ENCODE measurements at places on chromosomes 2 and 18.
A peak's percentile ranks its signal among the peaks of the same experiment; 100 is the strongest.

DNA sequence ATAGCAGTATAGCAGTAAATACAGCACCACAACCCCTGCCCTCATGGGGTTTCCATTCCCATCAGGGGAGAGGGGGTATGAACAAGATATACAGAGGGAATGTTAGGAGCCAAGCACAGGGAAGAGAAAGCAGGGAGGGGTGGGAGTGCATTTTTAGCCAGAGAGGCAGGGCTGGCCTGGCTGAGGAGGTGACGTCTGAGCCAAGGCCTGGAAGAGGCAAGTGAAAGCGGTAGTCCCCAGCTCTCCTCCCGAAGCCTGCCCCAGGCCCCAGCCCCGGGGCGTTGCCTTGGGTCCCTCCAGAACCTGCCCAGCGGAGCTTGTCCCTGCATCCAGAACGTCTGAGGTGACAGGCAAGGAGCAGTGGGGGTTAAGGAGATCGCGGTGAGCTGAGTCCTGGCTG, 45.1 kb upstream of the FOSL2 start:
- no peak for DNase-seq

- peak; percentile 88 for DNase-seq
Observed at GRCh38 chr2:219218732-219219701, at the start of gene ABCB6. Gene ABCB6, minus strand, starts transcription at chr2:219218958. Its CDS starts 285 bp downstream, at chr2:219218673.

DNA sequence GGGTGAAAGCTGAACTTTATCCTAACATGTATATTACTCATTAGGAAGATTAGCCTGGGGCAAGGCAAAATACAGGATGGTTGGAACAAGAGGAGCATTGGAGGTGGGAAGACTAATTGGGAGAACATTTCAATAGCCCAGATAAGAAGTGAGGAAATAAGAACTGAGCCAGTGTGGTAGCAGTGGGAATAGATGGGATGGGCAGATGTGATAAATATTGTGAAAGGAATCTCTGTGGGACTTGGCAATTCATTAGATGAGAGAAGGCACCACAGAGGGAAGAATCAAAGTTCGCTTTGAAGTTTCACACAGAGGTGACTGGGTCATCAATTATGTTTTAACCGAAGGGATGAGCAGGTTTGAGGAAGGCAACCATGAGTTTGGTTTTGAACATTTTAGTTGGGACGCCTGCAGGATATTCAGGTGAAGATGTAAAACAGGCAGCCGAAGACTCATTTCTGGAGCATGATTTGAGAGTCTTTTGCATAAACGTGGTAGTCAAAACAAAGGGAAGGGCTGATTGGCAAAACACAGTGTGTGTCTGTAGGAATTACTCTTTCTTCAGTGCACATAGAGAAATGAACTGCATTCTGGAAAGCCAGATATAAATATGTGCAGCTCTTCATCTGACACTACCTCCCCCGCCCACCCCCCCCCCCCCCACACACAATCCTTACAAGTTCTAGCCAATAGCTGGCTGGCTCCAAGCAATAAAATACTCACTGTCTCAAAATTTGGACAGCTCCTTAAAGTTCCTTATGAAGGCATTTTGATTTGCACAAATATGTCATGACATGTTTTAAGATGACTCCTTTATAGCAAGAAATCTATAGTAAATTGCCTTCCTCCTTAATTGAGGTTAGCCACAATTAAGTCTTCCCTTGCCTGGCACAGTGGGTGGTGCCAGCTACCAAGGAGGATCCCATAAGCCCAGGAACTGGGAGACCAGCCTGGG, 1.9 kb upstream of the SLC1A4 start:
- no peak for DNase-seq

GRCh38 chr2:204110338-204110741, 173.8 kb downstream of the ICOS start:
- DNase-seq, result peak; percentile 89

- no peak for DNase-seq
Observed at GRCh38 chr2:196113061-196113974, 44.7 kb upstream of the DNAH7 start.

DNA sequence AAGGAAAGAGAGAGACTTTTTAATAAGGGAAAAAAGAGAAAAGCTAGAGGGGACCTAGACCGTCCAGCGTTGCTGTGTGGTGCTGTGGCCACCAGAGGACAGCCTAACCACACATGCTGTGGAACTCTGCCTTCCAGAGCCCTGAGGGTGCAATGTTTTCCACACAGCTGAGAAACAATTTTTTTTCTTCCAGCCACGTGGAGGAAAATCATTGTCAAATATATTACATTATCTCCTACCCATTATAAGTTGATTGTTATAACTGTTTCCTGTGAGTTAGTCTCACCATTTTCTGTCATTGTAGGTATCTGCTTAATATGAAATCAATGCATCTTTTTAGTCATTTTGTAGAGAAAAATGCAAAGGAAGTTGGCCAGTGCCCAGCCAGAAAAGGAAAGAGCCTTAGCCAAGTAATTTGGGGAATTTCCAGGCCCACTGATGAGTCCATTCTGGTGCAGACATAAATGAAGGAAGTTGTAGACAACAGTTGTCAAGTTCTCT, 5.9 kb upstream of the MRPL19 start:
- peak; percentile 51 for DNase-seq

DNA sequence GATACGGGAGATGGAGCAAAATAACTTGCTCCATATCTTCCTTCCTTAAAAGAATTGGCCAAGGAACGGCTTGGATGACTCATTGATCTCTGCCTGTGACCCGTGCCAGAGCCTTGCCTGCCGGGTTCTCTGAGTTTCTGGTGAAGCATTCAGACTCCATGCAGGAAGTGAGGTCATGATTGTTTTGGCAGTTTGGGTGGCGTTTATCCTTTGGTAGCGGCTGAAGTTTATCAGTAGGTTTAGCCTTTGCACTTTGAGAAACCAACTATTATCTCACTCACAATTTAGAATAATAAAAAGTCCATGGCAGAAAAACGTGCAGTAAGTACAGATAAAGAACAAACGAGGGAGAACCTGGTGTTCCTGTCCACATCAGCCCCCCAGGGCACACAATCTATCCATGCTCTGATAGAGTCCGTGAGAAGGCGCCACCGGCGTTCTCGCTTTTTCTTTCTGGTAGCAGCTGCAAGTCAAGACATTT, 15.0 kb upstream of the CTAGE1 start:
- DNase-seq, result no peak

GRCh38 chr18:24443870-24444269, 16.6 kb upstream of the HRH4 start:
- DNase-seq, result no peak

GRCh38 chr2:144648837-144649465, 129.0 kb upstream of the ZEB2 start:
- no peak for DNase-seq

DNA sequence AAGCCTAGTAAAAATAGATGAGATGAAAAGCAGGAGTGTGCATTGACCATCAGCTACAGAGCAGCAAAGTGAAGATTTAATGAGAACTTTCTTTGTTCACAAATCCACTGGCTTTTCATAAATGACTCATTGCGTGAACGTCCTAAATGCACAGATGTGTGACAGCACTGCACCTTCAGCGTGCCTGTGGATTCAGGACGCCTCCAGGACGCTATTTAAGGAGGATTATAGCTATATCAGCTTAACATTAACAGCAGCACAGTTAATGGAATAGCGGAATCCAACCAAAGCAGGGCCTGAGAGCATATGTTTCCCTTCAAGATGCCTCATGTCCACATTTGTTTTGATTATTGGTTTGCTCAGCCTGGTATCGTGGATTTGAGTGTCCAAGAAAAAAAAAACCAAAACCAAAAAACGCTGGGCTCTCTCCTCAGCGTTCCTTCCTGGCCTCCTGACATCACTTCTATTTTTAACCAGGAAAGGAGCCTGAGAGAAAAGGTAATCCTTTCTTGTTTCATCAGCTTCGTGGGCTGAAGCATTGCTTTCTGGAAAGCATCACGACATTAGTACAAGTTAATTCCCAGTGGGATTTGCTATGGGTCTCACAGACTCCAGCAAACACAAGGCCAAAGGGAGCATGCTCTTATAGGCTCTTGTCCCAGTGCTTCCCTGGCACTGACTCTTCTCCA, 447.0 kb upstream of the SMIM21 start:
- DNase-seq, result no peak

DNA sequence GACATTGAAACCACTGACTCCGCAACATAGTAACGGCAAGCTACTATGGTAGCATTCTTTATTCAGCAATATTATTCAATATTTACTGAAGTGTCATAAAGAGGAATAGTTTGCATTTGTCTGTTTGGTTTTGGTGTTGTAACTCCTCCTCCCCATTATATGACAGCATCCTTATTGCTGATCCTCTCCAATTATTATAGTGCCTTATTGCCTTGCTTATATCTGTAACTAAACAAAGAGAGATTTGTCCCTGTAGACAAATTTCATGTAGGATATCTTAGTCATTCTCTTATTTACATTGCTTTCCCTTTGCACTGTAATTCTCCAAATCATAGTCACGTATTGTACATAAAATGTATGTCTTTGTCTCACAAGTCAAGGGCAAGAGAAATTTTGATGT, 1041.2 kb upstream of the ZEB2 start:
- no peak for DNase-seq

- DNase-seq, result no peak
Observed at GRCh38 chr2:85385746-85386145, 24.4 kb downstream of the CAPG start.

DNA sequence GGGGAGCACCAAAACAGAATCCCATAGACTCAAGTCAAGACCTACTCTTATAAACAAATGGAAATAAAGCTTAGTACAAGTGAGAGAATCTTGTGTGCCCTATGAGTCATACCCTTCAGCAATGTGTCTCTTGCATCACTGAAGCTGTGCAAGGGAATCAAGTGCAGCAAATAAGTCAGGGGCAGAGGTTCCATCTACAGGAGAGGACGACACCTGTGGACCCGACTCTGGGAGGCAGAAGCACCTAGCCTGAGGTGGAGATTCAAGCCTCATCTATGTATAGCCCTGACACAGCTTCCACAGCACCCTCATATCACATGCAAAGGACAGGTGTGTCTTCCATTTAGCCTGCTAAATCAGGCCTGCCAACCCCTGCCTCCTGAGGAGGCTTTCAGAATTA, 298.2 kb downstream of the CNTNAP5 start:
- no peak for DNase-seq

DNA sequence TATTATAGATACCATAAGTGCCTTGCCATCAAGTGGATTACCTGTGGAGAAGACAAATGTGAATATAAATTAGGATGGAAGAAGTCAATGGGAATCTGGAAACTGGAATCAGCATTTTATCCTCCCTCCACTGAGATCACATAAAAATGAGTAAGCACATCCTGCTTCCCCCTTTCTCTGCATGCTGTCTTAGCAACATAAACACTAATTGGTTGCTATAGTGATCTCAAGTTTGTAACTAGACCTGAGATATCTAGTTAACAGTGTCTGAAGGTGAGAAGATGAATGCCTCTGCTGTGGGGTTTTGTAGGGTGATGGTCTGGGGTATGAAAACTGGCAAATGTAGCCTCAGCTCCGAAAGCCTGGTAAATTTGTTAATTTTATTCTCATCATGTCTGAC, 1357.5 kb upstream of the CELF4 start:
- no peak for DNase-seq

DNA sequence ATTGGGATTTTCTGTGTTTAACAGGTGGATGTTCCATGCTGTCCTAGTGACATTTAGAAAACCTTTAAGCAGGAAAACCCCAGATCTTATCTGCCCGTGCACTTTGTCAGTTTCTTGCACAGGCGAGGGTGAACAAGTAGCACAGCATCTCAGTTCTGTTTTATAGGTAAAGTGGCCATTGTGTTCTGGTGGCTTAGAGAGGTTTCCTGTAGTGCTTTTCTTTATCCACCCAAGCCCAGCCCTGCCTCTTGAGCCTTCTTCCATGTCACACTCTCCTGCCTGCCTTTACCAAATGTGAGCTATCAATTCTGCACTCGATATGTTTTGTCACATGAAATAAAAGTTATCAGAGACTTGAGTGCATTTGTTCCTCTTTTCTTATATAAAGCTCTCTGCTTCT, 135.3 kb upstream of the NOSTRIN start:
- DNase-seq, result no peak

GRCh38 chr2:165825041-165825440, 31.0 kb upstream of the GALNT3 start:
- no peak for DNase-seq

DNA sequence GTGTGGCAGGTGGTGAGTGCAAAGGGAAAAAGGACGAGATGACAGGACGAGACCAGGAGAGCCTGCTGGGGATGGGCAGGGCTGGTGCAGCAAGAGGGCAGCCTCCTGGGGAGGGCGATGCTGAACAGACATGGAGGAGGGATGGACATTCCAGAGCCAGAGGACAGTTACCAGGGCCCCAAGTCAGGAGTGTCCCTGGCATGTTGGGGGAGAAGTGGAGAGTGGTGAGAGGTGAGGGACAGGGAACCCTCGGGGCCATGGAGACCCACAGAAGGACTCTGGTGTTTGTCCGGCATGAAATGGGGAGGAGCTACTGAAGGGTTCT, 19.0 kb downstream of the MTERF4 start:
- DNase-seq, result no peak

DNA sequence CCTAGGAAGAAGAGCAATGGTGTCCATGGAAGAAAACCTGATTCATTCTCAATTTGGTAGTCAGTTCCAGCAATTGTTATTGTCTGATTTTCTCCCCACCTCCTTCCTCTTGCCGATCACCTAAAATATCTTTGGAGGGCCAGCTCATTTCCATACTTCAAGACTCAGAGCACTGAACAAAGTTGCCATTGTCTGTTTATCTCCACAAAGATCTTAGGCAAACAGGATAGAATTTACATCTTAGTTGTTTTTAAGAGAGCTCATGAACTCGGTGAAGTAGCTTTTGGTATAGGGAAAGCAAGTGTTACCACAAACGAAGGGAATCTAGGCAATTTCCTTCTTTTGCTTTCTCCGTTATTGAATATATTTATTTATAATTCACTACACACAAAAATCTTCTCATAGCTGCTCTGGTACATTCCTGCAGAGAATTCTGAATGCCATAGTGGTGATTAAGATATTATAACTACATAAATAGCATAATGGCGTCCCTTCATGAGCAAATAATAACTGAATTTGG, 41.5 kb upstream of the CHST9 start:
- DNase-seq, result no peak

DNA sequence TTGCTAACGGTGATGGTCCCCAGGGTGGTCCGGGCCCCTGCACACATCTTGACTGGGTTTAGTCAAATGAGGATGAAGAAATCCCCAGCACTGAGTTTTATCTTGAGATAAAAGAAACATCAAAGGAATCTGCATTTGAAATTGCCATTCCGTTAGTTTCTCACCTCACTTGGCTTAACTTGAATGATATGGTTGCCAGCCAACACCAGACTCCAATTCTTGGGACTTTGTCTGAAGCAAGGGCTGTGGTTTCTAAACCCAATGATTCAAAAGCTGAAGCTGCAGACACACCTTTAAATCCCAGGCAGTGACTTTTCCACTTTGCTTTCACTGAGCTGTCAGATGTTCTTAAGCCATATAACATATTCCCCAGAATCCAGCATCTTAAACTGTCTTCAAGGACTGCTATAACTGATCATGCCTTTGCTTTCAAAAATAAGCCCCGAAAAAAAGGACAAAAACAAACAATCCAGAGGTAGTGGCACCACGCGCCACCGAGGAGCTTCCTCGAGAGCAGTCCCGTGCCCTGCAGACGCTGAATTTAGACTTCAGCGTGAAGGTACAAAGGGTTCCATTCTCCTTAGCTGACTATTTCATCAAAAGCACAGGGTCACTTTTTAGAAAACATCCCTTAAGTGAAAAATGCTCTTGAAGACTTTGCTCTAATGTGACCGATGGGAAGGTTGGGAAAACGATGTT, 189.3 kb downstream of the HDAC4 start:
- DNase-seq, result no peak

GRCh38 chr2:236915726-236916125, 170.0 kb upstream of the COPS8 start:
- no peak for DNase-seq

All from activated CD4-positive, alpha-beta memory T cell treated with anti-CD3 and anti-CD28 coated beads, Interleukin-2, amount 10 ng/mL, durations not matched to agents 7 days and 5 days (primary cell).